NCI-H345 (cell line): ENCODE measurements at places on chromosomes 13 and 19.

DNA sequence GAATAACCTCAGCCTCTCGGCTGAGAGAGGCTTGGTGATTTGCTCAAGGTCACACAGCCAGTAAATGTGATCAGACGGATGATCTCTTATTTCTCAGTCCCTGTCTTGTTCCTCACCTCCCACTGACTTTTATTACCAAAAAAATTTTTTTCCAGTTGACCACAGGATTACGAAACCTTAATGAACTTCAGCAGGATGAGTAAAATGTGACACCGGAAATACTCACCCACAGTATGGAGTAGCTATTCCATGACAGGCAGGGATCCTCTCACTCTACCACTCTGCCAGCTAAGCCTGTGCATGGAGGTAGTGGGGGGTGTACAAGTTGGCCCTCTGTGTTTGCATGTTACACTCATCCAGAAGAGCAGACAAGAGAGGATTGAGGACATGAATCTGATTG lies 916.4 kb downstream of the UQCRFS1 start:
- no peak for DNase-seq

- DNase-seq = no peak
Observed at GRCh38 chr13:90185734-90186133, 1161.8 kb upstream of the MIR17HG start.

DNA sequence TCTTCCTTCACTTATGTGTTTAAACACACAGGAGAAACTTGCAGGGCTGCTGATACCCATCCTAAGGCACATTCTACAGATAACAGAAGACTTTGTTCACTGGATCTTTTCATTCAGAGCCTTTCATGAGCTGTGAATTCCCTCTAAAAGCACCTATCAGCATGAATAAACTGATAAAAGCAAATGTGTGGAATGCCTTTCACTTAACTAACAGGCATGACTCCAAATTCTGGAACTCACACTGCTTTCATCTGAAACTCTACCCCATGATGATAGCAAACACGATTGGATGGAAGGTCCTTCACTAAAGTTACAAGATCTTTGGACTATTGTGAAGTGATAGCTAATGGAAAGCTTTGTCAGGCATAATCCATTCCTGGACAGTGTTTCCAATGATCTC lies 457.3 kb downstream of the EFNB2 start:
- no peak for DNase-seq

DNA sequence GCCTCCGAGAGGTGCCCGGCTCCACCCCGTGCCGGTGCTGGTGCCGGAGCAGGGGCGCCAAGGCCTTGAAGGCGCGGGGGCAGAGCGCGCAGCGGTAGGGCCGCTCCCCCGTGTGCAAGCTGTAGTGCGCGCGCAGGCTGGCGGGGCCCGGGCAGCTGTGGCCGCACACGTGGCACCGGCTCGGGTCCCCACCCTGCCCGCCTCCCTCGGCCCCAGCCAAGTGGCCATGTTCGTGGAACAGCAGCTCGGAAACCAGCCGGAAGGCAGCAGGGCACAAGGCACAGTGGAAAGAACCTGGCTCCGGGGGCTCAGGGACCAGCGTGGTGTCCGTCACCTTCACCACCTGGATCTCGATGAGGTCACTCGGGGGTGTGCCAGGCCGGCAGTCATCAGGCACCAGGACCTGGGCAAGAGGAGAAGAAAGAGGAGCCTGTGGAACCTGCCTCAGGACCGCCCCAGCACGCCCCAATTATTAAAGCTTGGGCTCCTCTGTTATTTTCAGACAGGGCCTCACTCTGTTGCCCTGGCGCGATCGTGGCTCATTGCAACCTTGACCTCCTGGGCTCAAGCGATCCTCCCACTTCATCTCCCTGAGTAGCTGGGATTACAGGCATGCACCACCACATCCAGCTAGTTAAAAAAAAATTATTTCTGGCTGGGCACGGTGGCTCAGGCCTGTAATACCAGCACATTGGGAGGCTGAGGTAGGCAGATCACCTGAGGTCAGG lies 2.0 kb downstream of the ZNF784 start:
- DNase-seq = no peak

GRCh38 chr19:31064491-31064890 lies 284.7 kb downstream of the TSHZ3 start:
- DNase-seq = no peak

GRCh38 chr19:33146209-33146608 lies 14.3 kb downstream of the WDR88 start:
- DNase-seq = no peak

- DNase-seq = no peak
Observed at GRCh38 chr13:56980856-56981255, 159.9 kb upstream of the PRR20A start.

DNA sequence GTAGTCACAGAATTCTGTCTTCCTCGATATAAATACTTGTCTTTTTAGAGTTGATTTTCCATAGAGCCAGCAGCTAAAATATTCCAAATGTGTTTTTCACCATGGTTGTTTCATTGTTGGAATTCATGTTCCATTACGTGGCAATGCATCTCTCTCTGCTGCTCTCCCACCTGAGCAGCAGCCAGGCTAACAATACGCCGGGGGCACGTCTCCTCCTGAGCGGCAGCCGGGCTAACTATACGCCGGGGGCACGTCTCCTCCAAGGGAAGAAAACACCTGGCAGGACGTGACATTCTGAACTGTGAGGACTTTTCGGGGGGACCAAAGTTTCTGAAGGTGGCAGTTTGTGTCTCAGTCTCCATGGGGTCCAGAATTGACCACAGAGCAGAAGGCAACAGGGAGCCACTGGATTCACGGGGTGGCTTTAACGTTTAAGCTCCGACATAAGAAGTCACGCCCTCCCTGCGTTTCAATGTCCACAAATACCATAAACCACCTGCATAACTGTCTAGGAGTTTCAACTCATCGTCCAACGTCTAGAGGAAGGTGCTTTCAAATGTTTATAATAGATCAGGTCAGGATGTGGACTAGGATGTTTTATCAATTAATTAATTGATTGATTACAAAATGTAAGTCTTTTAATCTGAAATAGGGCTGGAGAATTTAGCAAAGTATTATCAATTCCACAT lies 15.1 kb downstream of the PLPP2 start:
- no peak for DNase-seq

- DNase-seq = no peak
Observed at GRCh38 chr19:345320-345879, 804 bp upstream of the MIER2 start.

DNA sequence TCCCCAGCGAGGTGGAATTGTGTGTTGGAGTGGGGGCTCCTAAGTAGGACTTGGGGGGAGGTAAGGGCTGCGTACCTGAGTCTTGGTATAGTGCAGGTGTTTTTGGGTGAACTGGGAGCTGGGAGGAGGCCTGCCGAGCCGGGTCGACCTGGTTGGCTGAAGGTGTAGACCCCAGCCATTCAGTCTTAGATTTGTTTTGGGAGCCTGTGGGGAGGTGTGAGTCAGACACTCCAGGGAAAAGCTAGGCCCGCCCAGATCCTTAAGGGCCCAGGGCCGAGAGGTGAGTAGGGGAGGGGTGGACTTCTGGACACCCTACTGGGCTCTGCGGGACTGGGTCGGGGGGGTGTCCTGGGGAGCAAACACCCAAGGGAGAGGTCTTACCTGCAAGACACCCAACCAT lies 935 bp downstream of the CRB3 start:
- no peak for DNase-seq

GRCh38 chr19:18587962-18588610 lies 512 bp upstream of the REX1BD start:
- no peak for DNase-seq

DNA sequence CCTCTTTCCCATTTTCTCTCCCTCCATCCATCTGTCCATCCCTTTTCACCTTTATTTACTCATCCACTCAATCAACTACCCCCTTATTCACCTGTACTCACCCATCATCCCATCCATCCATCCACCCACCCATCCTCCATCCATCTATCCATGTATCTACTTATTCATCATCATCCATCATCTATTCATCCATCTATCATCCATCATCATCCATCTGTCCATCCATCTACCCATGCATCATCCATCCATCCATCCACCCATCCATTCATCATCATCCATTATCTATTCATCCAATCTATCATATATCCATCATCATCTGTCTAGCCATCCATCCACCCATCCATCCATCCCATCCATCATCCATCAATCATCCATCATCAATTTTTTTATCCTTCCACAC lies 48.3 kb upstream of the ZNF536 start:
- DNase-seq = no peak

- no peak for DNase-seq
Observed at GRCh38 chr19:10321417-10321797, 5.6 kb upstream of the FDX2 start.

- DNase-seq = no peak
Observed at GRCh38 chr19:40143612-40144011, 47.6 kb upstream of the MAP3K10 start.

DNA sequence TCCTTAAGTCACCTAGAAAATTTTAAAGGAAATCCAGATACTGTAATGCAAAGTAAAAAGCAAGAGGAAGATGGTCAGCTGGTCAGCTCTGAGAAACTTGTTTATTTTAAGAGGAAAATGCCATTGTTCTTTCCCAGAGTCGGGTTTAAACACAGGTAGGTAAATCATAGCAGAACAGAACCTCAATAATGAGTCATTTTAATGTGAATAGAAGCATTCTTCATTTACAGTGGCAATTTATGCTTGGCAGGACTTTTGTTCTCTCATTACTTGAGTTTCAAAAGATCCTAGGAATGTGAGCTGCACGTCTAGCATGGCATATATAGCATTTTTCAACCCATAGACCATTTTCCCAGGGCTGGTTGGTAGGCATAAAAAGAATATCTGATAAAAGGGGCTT lies 132.3 kb downstream of the LIG4 start:
- no peak for DNase-seq

DNA sequence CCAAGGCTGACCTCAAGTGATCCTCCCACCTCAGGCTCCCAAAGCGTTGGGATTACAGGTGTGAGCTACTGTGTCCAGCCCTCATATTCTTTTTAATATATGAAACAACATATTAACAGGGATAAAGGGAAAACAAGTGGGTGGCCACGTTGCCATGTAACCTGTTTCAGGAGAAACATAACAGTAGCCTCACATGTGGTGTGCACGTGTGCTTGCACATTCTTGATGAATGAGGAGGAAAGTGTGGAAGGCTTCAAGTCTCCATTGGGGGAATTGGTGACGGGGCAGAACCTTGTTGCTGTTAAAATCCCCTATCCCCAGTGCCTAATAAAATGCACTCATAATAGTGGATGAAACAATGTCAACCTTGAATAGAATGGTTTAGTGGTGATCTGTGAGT lies 202.3 kb downstream of the MTUS2 start:
- DNase-seq = no peak

- DNase-seq = no peak
Observed at GRCh38 chr13:44874176-44874575, 115.1 kb downstream of the NUFIP1 start.

DNA sequence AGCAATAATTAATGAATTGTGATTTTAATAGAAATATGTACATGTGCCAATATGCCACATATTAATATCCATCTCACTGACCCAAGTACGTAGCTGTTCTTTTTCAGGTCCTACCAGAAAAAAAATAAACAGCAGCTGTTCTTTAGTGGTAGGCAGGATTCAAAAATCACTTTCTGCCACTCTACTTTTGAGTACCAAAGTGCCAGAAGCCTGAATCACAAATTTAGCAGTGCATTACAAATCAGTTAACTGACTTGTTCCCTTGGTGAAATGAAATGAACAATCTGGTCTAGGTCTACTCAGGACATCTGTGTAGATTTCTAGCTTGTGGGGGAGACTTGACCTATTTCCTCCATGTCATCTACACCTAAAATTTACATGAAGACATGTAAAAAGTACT lies 775.5 kb upstream of the GPC6 start:
- no peak for DNase-seq

DNA sequence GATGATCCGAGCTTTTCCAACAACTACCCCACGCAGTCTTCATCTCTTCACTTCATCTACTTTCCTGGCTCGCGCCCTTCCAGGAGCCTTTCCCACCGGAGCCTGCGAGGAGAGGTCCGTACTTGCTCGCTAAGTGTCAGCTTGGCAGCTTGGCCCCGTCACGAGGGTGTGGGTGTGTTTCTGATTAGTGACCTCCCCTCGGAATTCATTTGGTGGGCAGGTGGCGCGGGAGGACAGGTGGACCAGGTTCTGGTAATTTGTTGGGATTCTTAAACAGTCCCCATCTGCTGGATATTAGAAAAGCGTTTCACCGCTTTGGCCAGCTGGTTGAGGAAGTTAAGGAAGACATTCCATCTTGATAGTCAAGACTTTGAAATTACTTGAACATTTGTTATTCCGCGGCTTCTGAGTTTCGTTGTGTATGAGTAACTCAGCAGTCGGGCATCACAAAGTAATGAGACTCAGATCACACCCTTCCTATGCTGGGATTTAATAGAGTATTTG lies 515 bp downstream of the UFM1 start:
- peak; percentile 13 for DNase-seq

GRCh38 chr19:1357531-1358109 lies 26.1 kb upstream of the NDUFS7 start:
- peak; percentile 46 for DNase-seq

- no peak for DNase-seq
Observed at GRCh38 chr13:49454388-49455006, 10.4 kb downstream of the SETDB2 start.

GRCh38 chr13:26882731-26883130 lies 122.1 kb upstream of the GPR12 start:
- DNase-seq = no peak

- DNase-seq = no peak
Observed at GRCh38 chr19:19315444-19315843, 4.9 kb downstream of the SUGP1 start.

DNA sequence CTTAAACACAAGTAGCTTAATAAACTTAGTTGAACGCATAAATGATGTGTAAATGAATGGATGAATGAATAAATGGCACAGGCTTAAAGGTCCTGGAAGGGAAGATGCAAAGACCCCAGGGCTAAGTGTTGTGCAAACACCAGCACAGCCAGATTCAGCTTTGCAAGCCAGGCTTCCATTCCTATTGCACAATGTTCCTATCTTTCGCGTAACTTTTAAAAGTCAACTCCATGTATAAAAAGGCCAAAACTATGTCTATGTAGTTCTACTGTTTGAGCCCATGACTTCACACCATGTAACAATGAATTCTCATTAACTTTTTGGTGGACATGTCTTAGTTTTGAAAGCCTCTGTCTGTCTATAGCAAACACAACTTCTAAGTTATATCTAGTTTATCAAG lies 226.0 kb downstream of the NALCN start:
- no peak for DNase-seq

- no peak for DNase-seq
Observed at GRCh38 chr19:32061315-32061714, 284.1 kb upstream of the ZNF507 start.

GRCh38 chr19:1823539-1824251 lies 11.6 kb upstream of the ATP8B3 start:
- DNase-seq = no peak

DNA sequence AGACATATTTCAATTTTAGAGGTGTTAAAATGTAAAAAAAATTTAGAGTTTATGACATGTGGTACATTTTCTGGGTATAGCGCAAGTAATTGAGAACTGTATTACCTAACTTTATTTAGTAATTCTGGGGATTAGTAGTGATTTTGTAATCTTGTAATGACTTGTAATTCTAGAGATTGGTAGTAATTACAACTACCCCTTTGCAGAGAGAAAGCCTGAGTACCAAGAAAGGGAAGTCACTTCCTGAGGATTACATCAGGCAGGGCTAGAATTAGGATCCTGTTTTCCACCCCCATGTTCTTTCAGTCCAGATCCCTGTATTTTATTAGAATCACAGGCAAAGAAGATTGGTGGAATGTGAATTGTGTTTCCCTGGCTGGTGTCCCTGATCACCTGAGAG lies 274.9 kb downstream of the KCNRG start:
- DNase-seq = no peak
